ENCODE measurements at places on chromosomes 6 and 20.

DNA sequence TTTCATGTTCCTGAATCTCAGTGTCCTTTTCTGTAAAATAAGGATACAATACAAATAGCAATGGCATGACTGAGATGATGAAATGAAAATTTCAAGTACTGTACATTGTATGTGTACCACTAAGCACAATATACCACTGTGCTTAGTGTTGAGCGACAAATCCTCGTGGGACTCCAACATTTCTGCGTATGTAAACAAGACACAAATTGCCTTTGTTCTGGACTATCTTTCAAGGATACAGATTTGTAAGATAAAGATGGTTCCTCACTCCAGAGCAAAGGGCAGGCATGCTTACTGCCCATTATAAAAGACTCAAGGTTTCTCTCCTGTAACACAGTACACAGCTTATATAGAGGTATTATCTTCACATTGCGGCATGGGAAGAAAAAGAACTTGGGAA lies 6.0 kb downstream of the RARS2 start:
- no peak for DNase-seq

GRCh38 chr6:118419448-118420394 lies 128.4 kb upstream of the PLN start:
- DNase-seq: no peak

DNA sequence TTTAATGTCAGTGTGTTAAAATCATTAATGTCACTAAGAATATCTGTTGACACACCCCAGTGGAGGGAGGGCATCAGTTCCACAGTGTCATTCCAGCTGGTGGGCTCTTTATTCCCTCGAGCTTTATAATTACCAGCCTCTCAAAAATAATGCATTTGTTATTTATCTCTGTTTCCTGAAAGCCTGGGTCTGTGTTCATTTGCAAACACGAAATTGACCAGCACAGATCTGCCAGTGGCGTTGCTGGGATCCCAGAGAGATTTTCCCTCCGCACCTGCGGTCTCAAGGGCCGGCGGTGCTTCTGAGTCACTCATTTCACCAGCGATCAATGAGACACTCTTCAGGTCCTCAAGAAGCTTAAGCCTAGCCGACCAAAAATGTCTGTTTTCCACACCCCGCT lies 5.7 kb upstream of the PYGB start:
- no peak for DNase-seq

GRCh38 chr6:26380256-26380655 lies 2.7 kb upstream of the BTN2A2 start:
- no peak for DNase-seq

GRCh38 chr6:134698228-134698627 lies 251.7 kb downstream of the ALDH8A1 start:
- no peak for DNase-seq

- DNase-seq: no peak
Observed at GRCh38 chr6:162736961-162737360, 9.2 kb downstream of the PACRG start.

GRCh38 chr6:79868098-79868722 lies 79.1 kb downstream of the ELOVL4 start:
- peak; percentile 4 for DNase-seq

DNA sequence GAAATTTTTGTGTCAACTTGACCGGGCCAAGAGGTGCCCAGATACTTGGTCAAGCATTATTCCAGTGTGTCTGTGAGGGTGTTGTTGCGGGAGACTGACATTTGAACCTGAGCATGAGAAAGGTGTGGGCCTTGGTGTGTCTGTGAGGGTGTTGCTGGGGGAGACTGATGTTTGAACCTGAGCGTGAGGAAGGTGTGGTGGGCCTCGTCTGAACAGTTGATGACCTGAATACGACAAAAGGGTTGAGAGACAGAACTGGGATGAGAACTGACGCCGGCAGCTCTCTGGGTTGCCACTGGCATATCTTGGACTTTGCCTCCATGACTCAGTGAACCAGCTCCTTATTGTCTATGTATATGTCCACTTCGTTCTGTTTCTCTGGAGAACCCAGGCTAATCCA lies 240.5 kb downstream of the ERMARD start:
- no peak for DNase-seq

DNA sequence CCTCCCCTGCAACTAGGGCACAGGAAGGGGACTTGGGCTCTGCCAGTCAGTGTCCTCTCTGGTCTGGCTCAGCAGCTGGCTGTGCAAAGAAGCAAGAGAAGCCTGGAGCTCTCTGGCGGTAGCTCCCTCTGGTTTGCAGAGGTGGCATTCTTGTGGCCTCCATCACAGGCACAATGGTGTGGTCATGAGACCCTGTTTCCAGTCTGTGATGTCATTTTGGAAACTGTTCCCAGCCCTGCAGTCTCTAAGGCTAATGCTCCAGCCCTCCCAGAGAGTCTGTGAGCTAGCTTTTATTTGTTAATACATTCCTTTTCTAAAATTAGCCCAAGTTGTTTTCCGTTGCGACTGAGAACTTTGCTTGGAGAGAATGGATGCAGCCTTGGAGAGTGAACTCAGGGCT lies 69.5 kb upstream of the FOXQ1 start:
- DNase-seq: no peak

GRCh38 chr6:37308069-37308815 lies 45.5 kb upstream of the RNF8 start:
- no peak for DNase-seq

- no peak for DNase-seq
Observed at GRCh38 chr6:2733736-2734480, 16.8 kb downstream of the MYLK4 start.

GRCh38 chr6:11762794-11763459 lies 15.7 kb downstream of the ADTRP start:
- DNase-seq: no peak

DNA sequence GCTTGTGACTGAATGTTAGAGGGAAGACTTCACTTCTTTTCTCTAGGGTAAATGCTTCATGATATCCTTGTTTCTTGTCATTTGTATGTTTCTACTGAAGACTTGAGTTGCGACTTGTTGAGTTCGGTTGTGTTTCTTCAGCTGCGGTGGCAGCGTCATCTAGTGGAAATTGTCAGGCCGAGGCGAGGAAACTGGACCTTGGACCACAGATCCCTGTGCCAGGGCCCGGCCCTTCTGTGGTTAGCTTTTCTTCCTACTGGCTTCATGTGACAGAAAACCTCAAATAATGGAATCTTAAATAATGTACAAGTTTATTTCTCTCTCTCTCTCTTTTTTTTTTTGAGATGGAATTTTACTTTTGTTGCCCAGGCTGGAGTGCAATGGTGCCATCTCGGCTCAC lies 12.4 kb downstream of the MTHFD1L start:
- DNase-seq: no peak

- no peak for DNase-seq
Observed at GRCh38 chr20:8664778-8665177, 404.1 kb upstream of the PLCB4 start.

GRCh38 chr6:33176906-33177305 lies 15.4 kb downstream of the COL11A2 start:
- DNase-seq: no peak

DNA sequence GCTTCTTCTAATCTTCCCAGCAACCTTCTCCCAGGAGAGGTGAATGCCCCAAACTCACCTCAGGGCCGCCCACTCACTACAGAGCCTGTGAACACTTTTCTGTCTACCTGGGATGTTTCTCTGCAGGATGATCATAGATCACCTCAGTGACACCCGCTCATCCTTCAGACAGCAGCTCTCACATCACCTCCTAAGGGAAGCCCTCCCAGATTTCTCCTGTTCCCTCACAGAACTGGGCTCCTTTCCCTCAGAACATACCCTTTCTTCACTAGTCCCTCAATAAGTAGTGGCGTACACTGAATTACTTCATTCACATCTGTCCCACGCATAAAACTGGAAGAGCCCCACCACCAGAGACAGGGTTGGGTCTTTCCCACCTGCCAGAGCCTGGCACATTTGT lies 57.8 kb downstream of the CDK5RAP1 start:
- no peak for DNase-seq
